ENCODE measurements at places on chromosomes 16 and 17. TPM values are rescaled to one million over a fixed set of nuclear protein-coding genes. Genes with fewer than 3 reads are reported as not detected.

DNA sequence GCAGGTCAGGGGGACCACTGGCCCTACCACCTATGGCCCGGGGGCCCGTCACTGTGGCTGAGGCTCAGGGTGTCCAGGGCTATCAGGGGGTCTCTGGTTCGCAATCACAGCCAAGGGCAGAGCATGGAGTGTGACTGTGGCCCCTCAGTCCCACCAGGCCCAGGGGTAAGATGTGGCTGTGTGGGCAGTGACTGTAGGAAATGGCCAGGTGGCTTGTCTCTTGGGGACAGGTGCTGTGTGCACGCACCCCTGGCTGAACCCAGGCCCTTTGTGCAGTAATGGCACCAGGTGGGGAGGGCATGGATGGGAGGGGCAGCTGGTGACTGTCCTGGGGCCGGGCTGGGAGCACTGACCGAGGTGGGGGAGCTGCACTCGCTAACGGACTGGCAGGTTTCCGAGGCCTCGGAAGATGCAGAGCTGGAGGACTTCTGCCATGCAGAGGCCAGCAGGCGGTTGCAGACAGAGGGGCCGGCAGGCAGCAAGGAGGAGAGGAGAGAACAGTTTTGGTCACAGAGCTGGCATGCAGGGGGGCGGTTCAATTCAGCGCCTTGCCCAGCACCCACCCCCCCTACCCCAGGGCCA is 18.8 kb downstream of the IL34 start:
- H3K4me3 ChIP-seq: no peak overlapping the region
- no peak for DNase-seq
- H3K27ac ChIP-seq: no peak overlapping the region
- H3K4me1 ChIP-seq: peaks cover 13% of the 10 kb centered on the region
- peaks cover 39% of the 10 kb centered on the region for H3K36me3 ChIP-seq

The SMURF2 gene
- total RNA-seq: 24.0 TPM

GRCh38 chr16:6131526-6132050 is 1034.0 kb upstream of the EEF2KMT start:
- no peak overlapping the region for H3K4me3 ChIP-seq
- DNase-seq: no peak
- peaks cover 11% of the 10 kb centered on the region for H3K27me3 ChIP-seq
- no peak overlapping the region for H3K27ac ChIP-seq

DNA sequence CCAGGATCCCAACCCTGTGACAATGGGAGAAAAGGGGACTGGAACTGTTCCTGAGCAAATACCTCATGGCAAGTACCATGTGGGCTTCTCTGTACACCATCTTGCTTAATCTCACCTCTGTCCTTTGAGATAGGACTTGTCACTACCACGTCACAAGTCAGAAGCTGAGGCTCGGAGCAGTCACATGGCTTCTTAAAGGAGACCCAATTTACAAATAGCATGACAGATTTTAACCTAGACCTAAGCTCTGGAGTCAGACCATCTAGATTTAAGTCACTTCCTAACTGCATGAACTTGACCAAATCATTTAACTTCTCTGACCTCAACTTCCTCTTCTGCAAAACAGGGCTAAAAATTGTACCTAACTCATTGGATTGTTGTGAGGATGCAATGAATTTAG is 36.0 kb upstream of the CCL1 start:
- H3K4me1 ChIP-seq: peaks cover 18% of the 10 kb centered on the region
- no peak overlapping the region for H3K4me3 ChIP-seq
- H3K36me3 ChIP-seq: no peaks in the 10 kb centered on the region
- no peak overlapping the region for H3K27ac ChIP-seq
- no peak for DNase-seq
- peaks cover 19% of the 10 kb centered on the region for H3K27me3 ChIP-seq

DNA sequence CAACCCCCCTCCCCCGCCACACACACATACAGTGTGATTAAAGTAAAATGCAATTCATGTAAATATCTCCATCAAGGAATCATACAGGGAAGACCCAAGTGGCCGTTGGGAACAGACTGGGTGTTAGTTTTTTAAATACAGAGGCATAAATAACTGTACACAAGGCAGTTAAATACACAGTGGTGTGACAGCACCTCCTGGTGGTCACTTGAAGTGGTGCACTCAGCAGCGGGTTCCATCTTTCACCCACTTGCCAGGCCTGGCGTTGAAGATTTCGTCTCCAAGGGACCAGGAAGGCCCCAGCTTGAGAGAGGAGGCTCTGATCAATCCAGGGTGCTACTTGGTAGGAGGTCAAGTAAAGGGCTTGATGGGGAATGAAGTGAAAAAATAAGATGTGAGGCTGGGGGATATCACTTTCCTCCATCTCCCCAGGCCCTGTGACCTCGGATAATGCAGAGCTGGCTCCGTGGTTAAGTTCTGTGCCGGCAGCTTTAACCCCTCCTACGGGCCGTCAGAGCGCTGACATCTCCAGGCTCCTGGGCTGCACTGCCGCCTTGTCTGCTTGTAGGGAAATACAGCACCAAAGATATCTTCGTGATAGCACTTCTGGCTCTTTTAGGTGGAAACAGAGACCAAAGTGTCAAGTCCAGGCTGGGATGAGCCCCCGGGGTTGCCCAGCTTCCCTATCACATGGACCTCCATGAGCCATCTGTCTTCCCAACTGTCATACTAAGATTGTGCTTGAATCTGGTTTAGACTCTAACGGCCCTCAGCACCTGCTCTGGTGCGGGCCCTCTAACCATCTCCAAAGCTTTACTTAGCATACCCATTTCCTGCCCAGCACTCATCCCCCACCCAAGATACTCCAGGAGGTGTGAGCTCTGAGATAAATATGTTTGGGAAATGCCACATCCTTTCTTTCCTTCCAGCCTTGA is 20.7 kb downstream of the LGALS9 start:
- H3K4me3 ChIP-seq: no peak overlapping the region
- peak; percentile 77 for DNase-seq
- H3K4me1 ChIP-seq: peaks cover 23% of the 10 kb centered on the region
- no peak overlapping the region for H3K27ac ChIP-seq
- no peaks in the 10 kb centered on the region for H3K36me3 ChIP-seq
- H3K27me3 ChIP-seq: no peaks in the 10 kb centered on the region

The ESRP2 gene
- 55.0 TPM for total RNA-seq

The B4GALNT2 gene
- total RNA-seq: 0.02 TPM

The ADORA2B gene
- 5.1 TPM for total RNA-seq

DNA sequence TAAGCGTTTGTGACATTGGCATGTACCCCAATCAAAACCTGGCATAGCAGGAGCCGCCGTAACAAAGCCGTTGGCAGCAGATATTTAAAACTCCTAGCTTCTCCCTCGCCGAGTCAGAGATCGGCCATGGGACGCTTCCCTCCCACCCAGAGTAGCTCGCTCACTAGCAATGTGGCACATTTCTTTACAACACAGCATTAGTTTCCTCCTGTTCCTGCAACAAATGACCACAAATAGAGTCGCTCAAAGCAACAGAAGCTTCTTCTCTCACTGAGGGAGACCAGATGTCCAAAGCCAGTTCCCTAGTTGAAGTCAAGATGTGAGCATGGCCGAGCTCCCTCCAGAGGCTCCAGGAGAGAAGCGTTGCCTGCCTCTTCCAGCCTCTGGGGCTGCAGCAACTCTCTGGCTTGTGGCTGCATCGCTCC is 106.7 kb downstream of the RBFOX3 start:
- H3K4me3 ChIP-seq: no peak overlapping the region
- no peak for DNase-seq
- no peaks in the 10 kb centered on the region for H3K27me3 ChIP-seq
- H3K4me1 ChIP-seq: peaks cover 8% of the 10 kb centered on the region

The CDC42EP4 gene
- total RNA-seq: 18.4 TPM

DNA sequence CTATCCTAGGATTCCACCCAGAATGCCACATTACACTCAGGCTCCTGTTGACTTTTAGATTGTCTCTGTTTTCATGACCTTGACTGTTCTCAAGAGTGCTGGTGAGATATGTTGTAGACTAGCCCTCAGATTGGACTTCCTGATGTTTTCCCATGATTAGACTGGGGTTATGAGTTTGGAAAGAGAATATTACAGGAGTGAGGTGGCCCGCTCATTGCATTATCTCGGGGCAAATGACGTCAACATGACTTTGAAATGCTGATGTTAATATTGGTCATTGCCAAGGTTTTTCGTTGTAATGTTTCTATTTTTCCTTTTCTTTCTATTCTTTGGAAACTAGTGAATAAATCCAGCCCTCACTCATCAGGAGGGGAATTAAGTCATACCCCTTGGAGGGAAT is 355.7 kb upstream of the MON1B start:
- no peaks in the 10 kb centered on the region for H3K27me3 ChIP-seq
- no peak for DNase-seq
- peaks cover 19% of the 10 kb centered on the region for H3K36me3 ChIP-seq
- H3K4me3 ChIP-seq: no peak overlapping the region
- H3K27ac ChIP-seq: no peak overlapping the region

DNA sequence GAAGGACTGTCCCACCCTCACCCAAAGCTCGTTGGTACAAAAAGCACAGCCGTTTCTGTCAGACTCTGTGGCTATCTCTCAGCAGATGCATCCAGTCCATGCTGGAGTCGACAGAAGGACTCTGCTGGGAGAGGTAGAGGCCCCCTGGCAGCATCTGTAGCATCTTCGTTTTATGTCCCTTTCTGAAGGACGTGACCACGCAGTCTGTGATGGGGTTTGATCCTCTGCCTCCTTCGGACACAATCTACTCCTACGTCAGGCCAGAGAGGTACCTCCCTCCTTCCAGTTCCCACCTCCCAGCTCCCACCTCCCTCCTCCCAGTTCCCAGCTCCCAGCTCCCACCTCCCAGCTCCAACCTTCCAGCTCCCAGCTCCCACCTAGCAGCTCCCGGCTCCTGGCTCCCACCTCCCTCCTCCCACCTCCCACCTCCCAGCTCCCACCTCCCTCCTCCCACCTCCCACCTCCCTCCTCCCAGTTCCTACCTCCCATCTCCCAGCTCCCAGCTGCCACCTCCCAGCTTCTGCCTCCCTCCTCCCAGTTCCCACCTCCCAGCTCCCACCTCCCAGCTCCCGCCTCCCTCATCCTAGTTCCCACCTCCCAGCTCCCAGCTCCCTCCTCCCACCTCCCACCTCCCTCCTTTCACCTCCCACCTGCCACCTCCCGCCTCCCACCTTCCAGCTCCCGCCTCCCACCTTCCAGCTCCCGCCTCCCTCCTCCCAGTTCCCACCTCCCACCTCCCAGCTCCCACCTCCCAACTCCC is 11.4 kb upstream of the MC1R start:
- H3K4me1 ChIP-seq: no peaks in the 10 kb centered on the region

DNA sequence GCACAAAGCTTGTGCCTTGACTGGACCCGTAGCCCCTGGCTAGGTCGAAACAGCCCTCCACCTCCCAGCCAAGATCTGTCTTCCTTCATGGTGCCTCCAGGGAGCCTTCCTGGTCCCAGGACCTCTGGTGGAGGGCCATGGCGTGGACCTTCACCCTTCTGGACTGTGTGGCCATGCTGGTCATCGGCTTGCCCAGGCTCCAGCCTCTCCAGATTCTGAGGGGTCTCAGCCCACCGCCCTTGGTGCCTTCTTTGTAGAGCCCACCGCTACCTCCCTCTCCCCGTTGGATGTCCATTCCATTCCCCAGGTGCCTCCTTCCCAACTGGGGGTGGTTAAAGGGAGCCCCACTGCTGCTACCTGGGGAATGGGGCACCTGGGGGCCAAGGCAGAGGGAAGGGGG is 3.5 kb downstream of the CTRL start:
- no peak for DNase-seq
- no peaks in the 10 kb centered on the region for H3K36me3 ChIP-seq
- 0 out of 2 replicates have a peak overlapping the region, but pooled peaks have one; percentile 78 for H3K27ac ChIP-seq
- H3K4me1 ChIP-seq: peaks cover 14% of the 10 kb centered on the region
- no peaks in the 10 kb centered on the region for H3K27me3 ChIP-seq

GRCh38 chr16:1791943-1792812 is 1.3 kb downstream of the IGFALS start:
- H3K4me1 ChIP-seq: no peaks in the 10 kb centered on the region
- H3K36me3 ChIP-seq: peaks cover 6% of the 10 kb centered on the region
- DNase-seq: no peak
- H3K27ac ChIP-seq: no peak overlapping the region
- no peaks in the 10 kb centered on the region for H3K27me3 ChIP-seq
- no peak overlapping the region for H3K4me3 ChIP-seq

- H3K36me3 ChIP-seq: 0 out of 2 replicates have a peak, but pooled peaks cover 2% of the 10 kb centered on the region
- no peak overlapping the region for H3K27ac ChIP-seq
- no peak overlapping the region for H3K4me3 ChIP-seq
- H3K4me1 ChIP-seq: peaks cover 39% of the 10 kb centered on the region
- H3K27me3 ChIP-seq: no peaks in the 10 kb centered on the region
Measured at GRCh38 chr16:27852116-27852515, 211.4 kb downstream of the GSG1L start.

DNA sequence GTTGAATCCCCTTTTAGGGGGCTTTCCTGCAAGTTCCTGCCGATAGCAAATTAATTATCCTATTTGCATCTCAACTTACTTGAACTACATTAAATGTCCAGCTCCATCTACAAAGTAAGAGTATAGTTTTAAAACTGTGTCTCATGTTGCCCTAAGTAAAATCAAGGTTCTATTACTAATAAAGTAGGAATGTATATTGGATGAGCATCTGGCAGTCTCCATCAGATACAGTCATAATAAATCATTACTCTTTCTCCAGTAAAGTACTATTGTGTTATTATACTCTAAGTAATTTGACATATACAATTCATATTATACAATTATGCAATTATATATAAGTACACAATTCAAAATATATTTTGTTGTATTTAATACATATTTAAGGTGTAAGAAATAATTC is 249.3 kb downstream of the CEP112 start:
- no peak overlapping the region for H3K4me3 ChIP-seq
- no peak overlapping the region for H3K27ac ChIP-seq
- no peak for DNase-seq
- H3K4me1 ChIP-seq: no peaks in the 10 kb centered on the region
- no peaks in the 10 kb centered on the region for H3K27me3 ChIP-seq

DNA sequence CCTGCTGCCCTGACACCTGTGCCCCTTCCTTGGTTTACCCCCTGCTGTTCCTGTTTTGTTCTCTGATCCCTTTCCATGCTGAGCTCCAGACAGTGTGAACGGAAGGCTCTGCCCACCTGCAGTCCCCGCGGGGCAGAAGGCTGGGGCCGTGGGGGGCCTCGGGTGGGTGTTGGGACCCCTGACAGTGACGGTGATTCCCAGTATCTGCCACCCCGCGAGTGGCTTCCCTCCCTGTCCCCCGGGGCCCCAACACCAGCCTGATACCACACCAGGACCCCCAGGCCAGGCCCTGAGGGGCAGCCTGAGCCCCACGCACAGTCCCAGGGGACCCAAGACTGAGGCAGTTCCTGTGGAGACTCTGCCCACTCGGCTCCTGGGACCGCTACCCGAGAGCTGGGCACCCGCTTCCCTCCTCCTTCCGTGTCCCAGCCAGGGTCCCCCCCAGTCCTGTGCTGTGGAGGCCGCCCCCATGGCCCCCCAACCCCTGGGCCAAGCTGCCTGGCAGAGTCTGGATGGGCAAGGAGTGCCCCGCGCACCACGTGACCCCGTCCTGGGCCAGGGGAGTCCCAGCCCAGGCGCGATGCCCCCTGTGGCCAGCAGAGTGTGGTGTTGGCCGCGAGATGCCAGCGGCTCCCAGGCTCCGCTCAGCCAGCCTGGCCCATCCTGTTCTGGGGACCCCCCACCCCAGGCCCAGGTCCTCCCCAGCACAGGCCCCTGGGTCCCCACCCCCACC is 10.0 kb upstream of the C1QTNF8 start:
- no peak overlapping the region for H3K4me3 ChIP-seq
- H3K4me1 ChIP-seq: no peaks in the 10 kb centered on the region
- H3K27ac ChIP-seq: no peak overlapping the region
- no peaks in the 10 kb centered on the region for H3K36me3 ChIP-seq
- DNase-seq: peak; percentile 86
- peaks cover 13% of the 10 kb centered on the region for H3K27me3 ChIP-seq

- H3K4me1 ChIP-seq: peaks cover 16% of the 10 kb centered on the region
- H3K36me3 ChIP-seq: peaks cover 26% of the 10 kb centered on the region
Measured at GRCh38 chr16:10497132-10498101, 83.0 kb downstream of the EMP2 start.

All from WTC11 (cell line).